ENCODE measurements at places on chromosomes 1 and 21.

GRCh38 chr1:22121421-22121911 is 21.4 kb downstream of the WNT4 start:
- DNase-seq: no peak

GRCh38 chr1:66526991-66527390 is 7.0 kb upstream of the SGIP1 start:
- no peak for DNase-seq

DNA sequence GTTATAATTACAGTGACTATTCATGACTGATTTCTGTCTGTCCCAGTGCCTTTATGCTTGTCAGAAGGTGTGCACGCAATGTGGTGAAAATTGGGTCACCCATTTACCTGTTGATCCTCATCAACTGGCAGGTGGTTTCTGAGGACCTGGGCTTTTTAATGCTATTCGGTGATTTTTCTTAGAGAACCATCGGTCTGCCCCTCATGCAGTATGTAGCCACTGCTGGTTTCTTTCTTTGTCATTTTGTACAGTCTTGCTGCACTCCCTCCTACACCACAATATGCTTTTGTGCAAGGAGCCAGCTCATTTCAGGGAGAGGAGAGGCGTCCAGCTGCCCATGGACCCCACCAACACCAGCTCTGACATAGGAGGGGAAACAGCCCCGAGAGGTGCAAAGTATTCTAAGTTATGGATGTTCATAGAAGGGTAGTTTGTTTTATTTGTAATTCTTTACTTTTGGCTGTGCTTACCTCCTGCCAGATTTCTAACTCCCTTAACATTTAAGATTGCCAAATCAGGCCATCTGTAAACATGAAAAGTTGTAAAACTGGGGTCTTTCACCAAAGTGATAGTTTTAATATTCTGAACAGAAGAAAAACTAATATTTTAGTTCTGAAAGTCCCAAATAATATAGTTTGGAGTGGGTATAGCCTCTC is 325.3 kb downstream of the PTBP2 start:
- no peak for DNase-seq

DNA sequence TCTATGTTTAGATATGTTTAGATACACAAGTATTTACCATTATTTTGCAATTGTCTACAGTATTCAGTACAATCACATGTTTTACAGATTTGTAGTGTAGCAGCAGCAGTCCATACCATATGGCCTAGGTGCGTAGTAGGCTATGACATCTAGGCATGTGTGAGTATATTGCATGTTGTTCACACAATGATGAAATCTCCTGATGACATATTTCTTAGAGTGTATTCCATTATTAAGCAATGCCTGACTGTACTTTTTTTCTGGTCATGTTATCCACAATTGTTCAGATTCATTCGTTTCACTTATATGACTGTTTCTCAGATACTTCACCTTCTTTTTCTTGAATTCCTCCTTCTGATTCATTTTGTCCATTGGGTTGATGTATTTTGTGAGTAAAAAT is 9.9 kb upstream of the BACE2 start:
- peak; percentile 5 for DNase-seq

DNA sequence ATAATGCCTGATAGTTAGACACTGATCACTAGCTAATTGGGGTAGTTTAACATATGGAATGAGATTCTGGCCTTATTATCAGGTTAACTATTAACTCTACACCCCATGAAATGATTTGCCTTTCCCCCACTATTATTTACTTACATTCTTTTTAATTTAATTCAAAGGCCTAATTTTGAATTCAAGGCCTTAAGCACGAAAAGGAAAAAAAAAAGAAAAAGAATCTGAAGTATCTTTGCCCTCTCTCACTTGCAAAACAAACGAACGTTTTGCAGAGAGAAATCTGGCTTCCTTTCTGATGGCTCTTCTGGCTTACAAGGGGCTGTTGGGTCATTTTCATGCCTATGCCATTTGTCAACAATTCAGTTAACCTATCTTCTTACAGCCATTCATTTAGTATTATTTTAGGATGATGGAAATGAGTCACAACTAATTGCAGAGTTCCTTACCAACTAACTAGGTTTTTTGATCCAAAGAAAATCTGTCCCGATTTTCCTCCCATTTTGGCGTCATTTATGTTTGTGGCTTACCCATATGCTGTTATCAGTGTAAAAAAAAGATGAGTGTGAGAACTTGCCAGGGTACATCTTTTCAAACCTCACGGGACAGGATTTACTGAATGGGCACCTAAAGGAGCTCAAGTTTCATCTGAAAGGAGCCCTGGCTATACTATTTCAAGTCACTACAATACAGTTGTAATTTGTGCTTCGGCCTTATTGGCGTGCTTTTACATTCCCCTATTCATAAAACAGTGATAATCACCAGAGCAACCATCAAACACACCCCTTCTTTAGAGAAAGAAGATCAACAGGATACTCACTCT is 1.9 kb upstream of the ERRFI1 start:
- DNase-seq: peak; percentile 94

DNA sequence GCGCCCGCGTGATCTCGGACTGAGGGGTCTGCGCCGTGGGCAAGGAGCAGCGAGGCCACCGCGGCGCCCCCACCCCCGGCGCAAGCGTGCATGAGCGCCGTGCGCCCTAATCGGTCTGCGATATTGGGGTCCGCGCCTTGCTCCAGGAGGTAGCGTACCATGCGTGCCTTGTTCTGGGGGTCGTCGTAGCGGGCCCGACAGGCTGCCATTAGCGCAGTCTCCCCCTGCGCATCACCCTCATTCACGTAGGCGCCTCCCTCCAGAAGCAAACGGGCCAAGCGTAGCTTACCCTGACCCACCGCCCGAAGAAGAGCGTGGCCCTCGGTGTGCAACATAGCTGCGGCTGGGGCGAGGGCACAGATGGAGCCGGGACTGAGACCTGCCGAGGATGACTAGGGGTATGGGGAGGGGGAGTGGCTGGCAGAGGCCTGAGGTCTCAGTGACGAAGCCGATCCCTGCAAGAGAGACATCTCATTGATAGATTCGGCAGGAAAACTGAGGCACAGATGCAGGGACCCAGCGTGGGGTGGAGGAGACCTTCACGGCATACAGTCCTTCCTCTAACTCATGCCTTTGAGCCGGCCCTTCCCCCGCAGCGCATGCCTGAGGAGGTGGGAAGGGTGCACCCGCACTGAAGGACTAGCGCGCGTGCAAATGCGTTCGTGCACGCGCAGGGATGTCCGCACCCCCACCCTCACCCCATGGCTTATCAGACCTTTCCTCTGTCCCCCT is 2.8 kb downstream of the ANKRD34A start:
- DNase-seq: no peak

GRCh38 chr1:110336300-110337039 is 2.7 kb upstream of the RBM15 start:
- DNase-seq: no peak
